ENCODE measurements at places on chromosomes 4 and X.

GRCh38 chr4:149690726-149691125 is 124.9 kb downstream of the IQCM start:
- DNase-seq, result no peak

- DNase-seq, result peak; percentile 4
Observed at GRCh38 chr4:101103381-101104142, 243.8 kb downstream of the PPP3CA start.

- DNase-seq, result peak; percentile 30
Observed at GRCh38 chr4:25223802-25224375, 9.9 kb upstream of the PI4K2B start.

DNA sequence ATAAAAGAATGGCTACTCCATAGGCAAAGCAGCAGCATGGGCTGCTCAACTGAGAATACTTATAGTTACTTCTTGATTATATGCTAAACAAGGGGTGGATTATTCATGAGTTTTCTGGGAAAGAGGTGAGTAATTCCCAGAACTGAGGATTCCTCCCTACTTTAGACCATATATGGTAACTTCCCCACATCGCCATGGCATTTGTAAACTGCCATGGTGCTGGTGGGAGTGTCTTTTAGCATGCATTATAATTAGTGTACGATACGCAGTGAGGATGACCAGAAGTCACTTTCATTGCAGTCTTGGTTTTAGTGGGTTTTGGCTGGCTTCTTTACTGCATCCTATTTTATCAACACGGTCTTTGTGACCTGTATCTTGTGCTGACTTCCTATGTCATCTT is 141.5 kb downstream of the MAGEB17 start:
- peak; percentile 32 for DNase-seq

GRCh38 chrX:129769467-129770154 is 10.1 kb upstream of the SASH3 start:
- no peak for DNase-seq

- DNase-seq, result no peak
Observed at GRCh38 chr4:38309471-38309870, 349.3 kb downstream of the PTTG2 start.

- no peak for DNase-seq
Observed at GRCh38 chrX:72470532-72471223, 102.0 kb downstream of the HDAC8 start.

Measured in fibroblast of skin of right biceps (primary cell).